ENCODE measurements at places on chromosomes 6 and 20. TPM values are rescaled to one million over a fixed set of nuclear protein-coding genes. Genes with fewer than 3 reads are reported as not detected.

Gene DOK5
- total RNA-seq: 16.9 TPM

Gene TFAP2A
- 30.1 TPM for total RNA-seq

Gene CHRNA4
- 12.0 TPM for total RNA-seq

Gene OCSTAMP
- total RNA-seq: not detected

Gene RAET1L
- total RNA-seq: not detected

Gene SLC13A3
- 10.1 TPM for total RNA-seq

Gene SMLR1
- not detected for total RNA-seq

Gene HCK
- 4.9 TPM for total RNA-seq

Gene JPH2
- total RNA-seq: 14.8 TPM

Gene TP53TG5
- total RNA-seq: not detected

Gene PHACTR3
- total RNA-seq: 8.1 TPM

Gene LPIN3
- 5.7 TPM for total RNA-seq

Gene ACSS1
- total RNA-seq: 30.0 TPM

Gene RSPO4
- 0.66 TPM for total RNA-seq

Gene PPIL6
- total RNA-seq: 10.0 TPM

Gene PFDN4
- total RNA-seq: 100 TPM

Gene FGD2
- 13.2 TPM for total RNA-seq

Gene FHL5
- 0.60 TPM for total RNA-seq

Gene SNRNP48
- 37.0 TPM for total RNA-seq

Gene TRIM15
- not detected for total RNA-seq

Gene LRRN4
- total RNA-seq: not detected

Gene GABRR1
- total RNA-seq: 4.6 TPM

Gene PPP1R3G
- total RNA-seq: 2.8 TPM

Gene ZNF343
- 25.0 TPM for total RNA-seq

Gene SAMHD1
- total RNA-seq: 42.3 TPM

Gene ACSS2
- 39.0 TPM for total RNA-seq

Gene FRK
- 2.3 TPM for total RNA-seq

Gene TSPYL1
- 77.6 TPM for total RNA-seq

Gene F13A1
- total RNA-seq: 45.1 TPM

Gene VIP
- total RNA-seq: 0.77 TPM

Gene HTR1B
- 4.7 TPM for total RNA-seq
